T-helper 17 cell (primary cell): ENCODE measurements at places on chromosomes 2 and 18. TPM values are rescaled to one million over a fixed set of nuclear protein-coding genes. Genes with fewer than 3 reads are reported as not detected.

DNA sequence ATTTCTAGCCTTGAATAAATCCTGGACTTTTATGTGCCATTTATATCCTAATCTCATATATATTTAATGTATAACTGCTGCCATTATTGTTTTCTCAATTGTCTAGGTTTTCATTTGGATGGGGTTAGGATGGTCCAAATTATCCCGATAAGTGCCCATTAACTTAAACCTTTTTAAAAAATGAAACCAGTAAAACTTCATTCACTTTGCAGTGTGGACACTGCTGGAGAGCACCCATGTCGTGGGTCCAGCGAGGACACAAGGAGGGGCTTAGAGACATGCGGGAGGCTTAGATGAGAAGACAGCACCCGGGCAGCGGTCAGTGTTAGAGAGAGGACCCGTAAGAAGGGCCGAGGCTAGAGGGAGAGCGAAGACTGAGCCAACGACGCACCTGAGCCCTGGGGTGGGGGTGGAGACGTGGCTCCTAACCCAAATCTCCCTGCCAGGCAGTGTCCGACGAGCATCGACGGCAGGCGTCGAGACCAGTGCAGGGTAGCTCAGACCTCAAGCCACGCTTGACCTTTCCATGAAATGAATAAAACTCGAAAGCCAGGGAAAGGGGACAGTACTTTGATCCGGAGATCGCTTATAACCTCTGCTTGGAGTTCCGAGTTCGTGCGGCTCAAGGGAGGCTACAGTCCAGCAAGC is 9.0 kb upstream of the EN1 start:
- DNase-seq = no peak

DNA sequence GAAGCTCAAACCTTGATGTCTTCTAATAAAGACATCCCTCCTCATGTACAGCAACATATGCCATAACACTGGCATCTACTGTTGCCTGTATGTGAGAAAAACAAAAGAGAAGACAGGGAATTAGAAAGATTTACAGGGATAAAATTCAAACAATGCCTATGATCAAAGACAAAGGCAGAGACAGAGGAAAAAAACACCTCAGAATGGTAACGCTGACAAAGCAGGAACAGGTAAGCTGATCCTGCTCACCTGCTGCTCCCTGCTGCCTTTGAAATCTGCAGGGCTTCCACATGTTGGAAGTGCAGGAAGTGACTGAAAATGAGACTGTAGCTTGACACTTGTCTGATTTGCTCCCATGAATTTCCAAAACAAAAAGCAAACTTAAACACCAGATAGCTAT is 90.2 kb upstream of the DNAJC10 start:
- no peak for DNase-seq

DNA sequence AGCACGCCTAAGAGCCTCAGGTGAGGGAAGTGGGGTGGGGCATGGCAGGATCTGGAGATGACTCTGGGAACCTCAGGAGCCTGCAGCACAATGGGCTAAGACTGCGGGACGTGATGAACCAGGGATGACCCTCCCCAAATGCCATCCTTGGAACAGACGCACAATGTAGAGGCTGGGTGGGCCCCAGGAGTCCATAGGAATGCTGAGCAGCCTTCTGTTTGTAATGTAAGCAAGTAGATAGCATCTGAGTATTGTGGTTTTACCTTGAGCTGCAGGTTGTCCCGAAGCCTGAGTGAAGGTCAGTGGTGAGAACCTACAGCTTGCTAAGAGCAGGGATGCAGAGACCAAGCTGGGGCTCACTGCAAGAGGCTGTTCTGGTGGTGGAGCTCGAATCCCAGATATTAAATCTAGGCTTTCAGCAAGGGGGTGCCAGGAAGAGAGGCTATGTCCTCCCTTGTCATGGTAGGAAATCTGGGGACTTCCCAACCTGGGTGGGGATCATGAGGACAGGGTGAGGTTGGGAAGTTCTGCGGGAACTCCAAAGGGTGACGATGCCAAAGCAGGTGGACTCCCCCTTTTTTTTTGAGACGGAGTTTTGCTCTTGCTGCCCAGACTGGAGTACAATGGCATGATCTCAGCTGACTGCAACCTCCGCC is 5.8 kb downstream of the SCTR start:
- no peak for DNase-seq

DNA sequence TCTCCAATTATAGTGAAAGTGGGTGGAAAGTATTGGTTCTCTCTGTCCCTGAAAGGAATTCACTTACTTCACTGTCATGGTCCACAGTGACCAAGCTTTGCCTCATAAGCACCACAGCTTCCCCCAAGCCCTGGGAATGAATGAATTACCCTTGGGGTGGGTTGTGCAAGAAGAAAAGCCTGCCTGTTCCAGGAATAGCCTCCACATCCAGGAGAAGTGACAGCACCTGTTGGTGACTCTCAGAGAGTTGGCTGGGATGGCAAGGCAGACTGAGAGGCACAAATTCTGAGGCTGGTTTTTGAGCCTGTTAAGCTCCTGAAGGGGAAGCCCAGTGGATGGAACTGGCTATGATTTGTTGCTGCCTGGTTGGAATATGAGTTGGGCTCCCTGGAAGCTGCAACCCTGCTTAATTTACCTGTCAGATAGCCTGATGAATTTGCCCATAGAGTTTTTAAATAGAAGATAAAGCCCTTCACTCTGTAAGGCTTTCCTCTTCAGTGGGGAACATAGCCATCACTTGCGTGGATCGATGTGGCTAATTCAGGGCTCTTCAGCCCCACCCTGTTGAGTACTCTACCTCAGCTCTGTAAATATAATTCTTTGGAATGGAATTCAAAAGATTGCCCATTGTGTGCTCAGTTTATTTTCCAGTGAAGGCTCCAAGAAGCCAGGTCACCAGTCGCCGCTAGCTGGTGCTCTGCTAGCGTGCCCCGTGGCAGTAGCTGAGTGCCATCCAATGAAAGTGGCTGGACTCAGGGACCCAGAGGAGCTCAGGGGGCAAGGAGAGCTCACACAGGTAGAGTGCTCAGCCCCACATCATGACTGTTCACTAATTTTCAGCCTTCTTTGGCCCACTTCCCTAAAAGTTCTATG is 479.3 kb downstream of the IRS1 start:
- no peak for DNase-seq

GRCh38 chr18:42956287-42956686 is 159.2 kb downstream of the RIT2 start:
- no peak for DNase-seq

Gene SULT1C2
- not detected for total RNA-seq

Gene EGR4
- 0.70 TPM for total RNA-seq

Gene DSG4
- total RNA-seq = not detected

Gene TGFA
- 1.9 TPM for total RNA-seq

Gene EXOC6B
- 17.3 TPM for total RNA-seq
